ENCODE measurements at places on chromosomes 7 and 10.

DNA sequence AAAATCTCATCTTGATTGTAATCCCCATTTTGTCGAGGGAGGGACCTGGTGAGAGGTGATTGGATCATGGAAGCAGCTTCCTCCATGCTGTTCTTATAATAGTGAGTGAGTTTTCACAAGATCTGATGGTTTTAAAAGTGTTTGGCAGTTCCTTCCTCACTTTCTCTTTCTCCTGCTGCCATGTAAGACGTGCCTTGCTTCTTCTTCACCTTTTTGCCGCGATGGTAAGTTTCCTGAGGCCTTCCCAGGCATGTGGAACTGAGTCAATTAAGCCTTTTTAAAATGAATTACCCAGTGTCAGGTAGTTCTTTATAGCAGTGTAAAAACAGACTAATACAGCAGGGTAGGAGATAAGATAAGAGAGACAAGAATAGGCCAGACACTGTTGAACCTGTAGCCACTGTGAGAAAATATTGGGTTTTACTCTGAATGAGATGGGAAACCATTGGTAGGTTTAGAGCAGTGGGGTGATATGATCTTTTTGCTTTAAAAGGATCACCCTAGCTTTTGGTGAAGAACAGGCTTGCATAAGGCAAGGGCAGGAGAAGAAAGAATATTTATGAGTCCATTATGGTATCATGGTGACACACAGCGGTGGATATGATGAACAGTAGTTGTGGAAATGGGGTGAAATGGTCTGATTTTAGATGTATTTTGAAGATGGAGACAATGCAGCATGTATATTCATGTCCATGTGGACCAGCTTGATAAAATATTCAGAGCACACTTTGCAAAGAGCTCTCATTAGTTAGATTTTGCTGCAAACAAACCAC is 11.5 kb downstream of the OR6B1 start:
- no peak for DNase-seq

GRCh38 chr7:30931929-30932540 is 20.4 kb downstream of the AQP1 start:
- DNase-seq: no peak

DNA sequence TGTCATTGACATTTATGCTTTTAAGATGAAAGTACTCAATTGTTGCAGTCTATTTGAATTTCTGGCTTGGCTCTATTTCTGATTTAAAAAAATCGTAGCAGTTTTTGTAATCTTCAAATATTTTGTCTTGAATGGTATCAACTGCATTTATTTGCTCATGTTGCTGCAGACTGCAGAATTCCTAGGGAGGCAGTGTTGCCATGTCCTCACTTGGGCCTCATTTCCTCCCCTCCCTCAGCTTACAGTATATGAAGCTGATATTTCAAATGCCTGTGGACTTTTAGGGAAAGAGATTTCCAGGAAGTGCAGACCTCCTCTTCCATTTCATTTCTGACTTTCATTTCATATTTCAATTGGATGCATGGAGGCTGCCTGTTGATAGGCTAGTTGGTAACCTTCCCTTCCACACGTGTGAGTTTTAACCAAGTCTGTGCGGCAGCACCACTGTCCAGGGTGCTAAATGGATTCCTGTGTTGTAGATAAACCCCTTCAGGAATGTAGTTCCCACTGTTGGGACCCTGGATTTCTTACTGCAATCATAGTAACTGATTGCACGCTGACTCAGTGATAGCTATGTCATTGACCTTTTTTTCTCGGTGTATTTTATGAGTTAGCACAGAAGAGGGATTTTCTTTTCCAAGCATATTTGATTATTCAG is 17.5 kb downstream of the VPS50 start:
- no peak for DNase-seq

GRCh38 chr7:111532625-111533024 is 29.7 kb downstream of the IMMP2L start:
- DNase-seq: no peak

Measured in frontal cortex (tissue), 4 donors.